ENCODE measurements at places on chromosomes 13 and 19.
A peak's percentile ranks its signal among the peaks of the same experiment; 100 is the strongest.

DNA sequence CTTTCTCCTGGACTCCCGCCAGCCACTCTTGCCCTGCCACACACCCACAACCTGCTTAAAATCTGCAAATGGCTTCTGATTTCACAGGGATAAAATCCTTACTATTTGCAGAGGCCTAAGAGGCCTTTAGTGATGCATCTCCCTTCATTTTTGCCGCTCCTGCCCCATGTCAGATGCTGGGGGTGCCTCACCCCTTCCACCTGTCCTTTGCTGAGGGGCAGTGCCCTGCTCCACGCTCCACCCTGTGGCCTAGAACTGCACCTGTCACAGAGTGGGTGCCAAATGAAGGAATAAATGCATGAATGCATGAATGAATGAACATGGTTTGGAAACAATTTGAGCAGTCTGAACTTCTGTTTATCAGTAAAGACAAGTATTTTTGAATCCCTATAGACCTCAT is 34.1 kb upstream of the UQCRFS1 start:
- DNase-seq = no peak

DNA sequence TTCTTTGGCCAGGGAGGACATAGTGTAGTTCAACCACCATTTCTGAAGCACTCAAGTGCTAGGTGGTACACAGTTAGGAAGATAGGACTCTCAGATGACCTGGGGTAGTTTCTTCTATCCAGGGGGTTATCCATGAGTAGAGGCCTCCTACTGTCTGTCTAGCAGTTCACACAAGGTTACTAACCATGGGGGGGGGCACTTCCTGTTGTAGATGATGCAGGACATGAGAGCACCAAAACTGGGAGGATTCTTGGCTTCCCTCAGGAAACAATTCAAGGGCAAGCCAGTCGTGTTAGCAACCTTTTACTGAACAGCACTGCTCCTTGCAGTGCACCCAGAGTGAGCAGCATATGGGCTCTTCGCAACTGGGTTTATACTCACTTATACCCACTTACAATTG is 8.9 kb upstream of the TPP2 start:
- DNase-seq = no peak

- no peak for DNase-seq
These were observed 2.0 kb downstream of the SPACA6 start for GRCh38 chr19:51695088-51695487.

GRCh38 chr13:59247171-59247570 is 916.6 kb downstream of the DIAPH3 start:
- DNase-seq = no peak

DNA sequence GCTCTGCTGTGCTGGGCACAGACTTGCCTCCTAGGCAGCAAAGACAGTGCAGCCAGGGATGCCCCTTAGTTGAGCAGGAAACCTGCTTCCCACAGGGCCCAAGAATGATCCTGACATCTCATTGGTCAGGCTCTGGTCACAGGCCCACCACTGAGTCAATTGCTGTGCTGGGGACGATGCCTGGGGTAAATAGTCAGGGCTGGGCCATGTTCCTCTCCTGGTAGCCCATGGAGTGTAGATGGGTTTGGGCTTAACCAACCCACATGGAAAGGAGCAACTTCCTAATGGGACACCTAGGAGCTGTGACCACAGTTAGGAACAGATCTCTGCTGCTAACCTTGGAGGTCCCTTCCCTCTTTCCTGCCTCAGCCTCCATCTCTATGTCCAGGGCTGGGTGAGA is 212.5 kb upstream of the ZNF536 start:
- DNase-seq = no peak

DNA sequence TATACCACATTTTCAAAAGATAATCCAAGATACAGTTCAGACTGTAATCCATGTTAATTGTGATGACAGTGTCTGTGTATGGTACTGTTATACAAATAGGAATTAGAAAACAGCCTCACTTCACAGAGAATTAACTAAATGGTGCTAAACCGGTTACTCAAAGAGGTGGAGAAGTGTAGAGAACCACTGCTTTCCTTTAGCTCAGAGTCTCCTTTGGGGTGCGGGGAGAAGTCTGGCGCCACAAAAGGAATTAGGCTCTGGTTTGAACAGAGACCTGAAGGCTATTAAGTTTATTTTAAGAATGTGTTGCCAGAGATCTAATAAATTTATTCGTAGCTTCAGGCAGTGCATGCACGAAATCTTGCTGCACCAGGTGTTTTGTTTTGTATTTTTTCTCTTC is 65.8 kb downstream of the FREM2 start:
- DNase-seq = no peak

GRCh38 chr13:99996381-99996973 is 14.9 kb downstream of the ZIC2 start:
- DNase-seq = no peak

DNA sequence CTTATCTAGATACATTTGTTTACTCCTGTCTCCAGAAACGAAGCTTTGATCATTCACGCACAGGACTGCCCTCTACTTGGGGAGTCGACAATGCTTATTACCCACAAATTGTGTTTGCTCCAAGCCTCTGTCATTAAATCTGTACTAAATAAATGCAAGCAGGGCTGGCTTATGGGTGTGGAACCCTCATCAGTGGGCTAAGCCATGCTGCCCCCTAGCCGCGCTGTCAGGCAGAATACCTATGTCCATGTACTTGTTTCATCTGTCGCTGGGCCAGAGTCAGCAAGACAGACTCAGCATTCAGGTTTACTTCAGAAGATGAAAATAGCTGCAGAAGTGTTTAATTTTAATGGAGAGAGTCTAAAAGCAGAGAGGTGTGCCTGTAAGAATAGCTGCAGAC is 110.0 kb upstream of the PRR20A start:
- DNase-seq = no peak

DNA sequence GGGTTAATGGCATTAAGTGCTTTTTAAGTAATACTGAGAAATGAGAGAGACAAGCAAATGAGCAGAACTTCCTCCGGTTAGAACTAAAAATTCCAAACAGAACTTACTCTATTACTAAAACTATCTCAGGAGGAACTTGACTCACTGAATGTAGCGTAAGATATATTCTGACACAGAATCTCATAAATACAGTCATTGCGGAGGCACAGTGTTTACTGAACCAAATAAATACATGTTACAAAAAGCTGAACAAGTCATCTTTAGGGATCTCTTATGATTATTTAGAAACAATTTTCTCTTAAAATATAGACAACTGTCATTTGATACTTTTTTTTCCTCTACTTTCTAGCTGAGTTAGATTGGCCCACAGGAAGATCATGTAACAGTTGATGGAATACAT is 283.1 kb downstream of the KLF12 start:
- peak; percentile 77 for DNase-seq

GRCh38 chr19:43675269-43675879 is 5.4 kb upstream of the PLAUR start:
- DNase-seq = peak; percentile 93

DNA sequence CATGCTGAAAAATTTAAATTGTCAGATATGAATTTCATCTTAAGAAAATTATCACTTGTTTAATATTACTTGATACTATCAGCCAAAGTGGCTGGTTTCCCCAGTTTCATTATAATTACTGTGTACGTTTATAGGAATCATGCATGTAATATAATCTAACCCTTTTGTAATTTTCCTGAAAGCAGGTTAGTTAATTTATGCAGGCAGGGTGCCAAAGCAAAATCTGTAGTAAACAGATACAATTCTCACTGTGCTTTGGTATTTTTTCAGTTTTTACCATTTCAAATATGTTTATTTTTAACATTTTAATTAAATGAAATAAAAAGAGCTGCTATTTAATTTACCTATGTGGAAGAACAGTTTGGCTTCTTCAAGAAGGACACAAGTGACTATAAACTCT is 1227.5 kb upstream of the MIR17HG start:
- no peak for DNase-seq

DNA sequence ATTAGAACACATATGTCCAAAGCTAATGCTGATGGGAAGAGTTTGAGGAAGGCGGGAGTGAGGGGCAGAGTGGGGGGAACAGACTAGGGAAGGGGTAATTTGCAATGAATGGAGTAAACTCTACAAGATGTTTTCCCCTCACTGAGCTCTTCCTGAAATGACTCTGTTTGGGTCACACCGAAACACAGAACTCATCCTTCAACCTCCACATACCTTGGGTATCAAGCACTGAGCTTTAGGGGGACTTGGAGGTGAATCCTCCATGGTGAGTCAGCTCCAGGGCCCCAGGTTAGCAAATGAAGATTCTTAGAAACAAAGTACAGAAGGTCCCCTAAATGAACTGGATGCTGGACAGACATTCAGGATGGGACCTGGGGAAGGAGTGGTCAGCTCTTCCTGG is 1.3 kb upstream of the SIGLEC10 start:
- no peak for DNase-seq

DNA sequence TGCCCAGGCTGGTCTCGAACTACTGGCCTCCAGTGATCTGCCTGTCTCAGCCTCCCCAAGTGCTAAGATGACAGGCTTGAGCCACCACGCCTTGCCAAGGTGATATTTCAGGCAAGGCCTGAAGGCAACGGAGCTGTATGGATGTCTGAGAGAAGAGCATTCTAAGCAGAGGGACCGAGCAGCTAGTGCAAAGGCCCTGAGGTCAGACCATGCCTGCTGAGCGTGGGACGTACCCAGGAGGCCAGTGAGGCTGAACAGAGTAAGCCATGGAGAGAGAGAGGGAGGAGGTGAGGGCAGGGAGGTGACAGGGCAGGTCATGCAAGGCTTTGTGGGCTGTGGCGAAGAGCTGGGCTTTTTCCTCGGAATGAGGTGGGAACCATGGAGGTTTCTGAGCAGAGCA is 3.4 kb upstream of the SLC44A2 start:
- DNase-seq = no peak

GRCh38 chr19:55494172-55494761 is 6.0 kb downstream of the SSC5D start:
- no peak for DNase-seq

DNA sequence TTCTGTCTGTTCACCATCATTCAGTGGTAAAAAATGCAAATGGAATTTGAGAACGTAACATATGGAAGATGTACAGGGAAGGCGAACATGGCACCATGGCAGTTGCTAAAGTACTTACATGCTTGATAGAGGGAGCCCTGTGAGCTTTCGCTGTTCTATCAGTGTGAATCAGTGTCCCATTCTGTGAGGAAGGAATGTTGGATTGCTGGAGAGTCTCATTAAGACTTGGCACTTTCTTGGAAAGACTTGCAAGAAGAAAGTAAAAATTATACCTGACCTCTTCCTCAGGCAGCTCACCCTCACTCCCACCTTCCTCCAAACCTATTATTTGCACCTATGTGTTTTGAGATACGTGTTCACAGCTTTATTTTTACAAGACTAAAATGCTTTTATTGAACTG is 43.5 kb downstream of the FREM2 start:
- no peak for DNase-seq

GRCh38 chr19:9431475-9431874 is 3.9 kb downstream of the ZNF266 start:
- peak; percentile 54 for DNase-seq

DNA sequence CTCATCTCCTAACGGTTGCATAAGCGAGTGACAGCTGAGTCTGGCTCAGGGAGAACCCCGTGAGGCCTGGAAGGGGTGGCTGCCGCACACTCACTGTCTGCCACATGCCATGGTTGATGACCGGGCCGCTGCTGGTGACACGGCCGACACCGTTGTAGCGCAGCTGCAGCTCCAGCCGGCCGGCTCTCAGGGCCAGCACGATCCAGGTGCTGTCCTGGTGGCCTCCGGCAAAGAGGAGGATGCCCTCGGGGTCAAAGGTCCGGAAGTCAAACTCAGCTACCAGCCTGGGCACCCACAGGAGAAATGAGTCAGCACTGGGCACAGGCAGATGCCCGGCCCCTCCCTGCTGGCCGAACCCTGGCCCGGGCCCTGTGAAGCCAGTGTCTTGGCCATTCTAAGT is 31.7 kb downstream of the GAS6 start:
- DNase-seq = peak; percentile 10

DNA sequence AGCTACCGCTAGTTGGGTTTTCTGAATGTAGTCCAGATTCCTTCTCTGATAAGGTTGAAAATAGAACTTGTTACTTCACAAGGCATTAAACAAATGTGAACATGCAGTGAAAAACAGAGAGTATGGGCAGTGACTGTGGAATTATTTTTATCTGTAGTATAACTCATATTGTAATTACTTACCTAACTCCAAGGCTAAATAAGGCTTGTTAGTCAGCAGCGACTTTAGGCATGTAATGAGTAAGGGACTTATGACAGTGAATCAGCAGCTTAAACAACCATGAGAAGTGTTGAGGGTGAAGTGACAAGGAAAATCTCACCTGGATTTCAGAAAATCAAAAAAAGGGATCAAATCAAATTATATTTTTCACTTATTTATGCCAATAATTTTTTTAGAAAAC is 1719.5 kb upstream of the MIR17HG start:
- peak; percentile 50 for DNase-seq

DNA sequence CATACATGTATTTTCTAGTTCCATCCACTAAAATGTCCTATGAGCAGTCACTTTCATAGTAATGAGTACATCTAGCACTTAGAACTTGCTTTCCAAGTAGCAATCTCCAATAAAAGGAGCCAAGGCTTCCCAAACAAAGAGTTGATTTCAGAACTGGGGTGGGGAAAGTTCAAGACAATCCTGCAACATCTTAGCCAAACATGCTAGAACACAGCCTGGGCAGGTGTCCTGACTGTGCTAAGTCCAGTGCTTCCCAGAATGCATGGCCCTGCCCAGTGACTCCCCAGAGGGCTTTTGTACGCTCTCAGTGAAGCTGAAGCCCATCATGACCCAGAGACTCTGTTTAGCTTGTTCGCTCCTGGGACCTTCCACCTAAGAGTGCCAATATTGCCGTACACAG is 106.7 kb upstream of the UBAC2 start:
- DNase-seq = no peak
